SK-N-DZ (cell line): ENCODE measurements at places on chromosomes 4 and X.

DNA sequence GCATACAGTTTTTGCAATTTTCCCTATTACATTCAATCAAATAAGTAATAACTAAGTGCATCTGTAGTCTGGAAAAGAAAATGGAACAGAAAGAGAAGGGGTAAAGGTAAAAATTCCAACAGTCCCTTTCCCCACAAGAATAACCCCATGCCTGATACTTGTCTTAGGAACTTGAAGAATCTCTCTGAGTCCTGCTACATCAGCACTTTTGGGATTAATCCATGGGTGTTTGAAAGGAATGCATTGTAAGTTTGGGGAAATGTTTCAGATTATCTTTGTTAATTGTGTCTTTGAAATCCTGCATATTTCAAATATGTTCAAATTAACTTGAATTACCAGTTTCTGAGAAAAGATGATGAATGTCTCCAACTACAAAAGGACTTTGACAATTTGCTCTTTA, 667.3 kb upstream of the PRKX start:
- DNase-seq = no peak

DNA sequence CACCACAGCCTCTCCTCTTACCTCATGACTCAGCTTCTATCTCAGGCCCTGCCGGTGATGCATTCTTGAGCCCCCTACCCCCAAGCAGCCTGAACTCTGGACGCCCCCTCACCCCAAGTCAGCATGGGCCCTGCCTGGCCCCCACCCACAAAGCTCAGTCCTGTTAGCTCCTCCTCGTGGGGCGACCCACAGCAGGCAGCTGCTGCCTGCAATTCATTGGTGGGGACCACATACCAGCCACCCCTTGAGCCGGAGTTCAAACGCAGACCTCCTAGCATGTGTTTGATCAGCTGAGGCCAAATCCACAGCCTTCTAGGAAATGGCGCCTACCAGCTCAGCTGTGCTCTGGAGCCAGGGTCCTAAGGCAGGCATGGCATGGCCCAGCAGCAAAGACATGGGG, 111.8 kb downstream of the EFNB1 start:
- no peak for DNase-seq

GRCh38 chrX:32530802-32531403, 680.4 kb downstream of the DMD start:
- peak; percentile 40 for DNase-seq

GRCh38 chrX:53284684-53285447, 3.5 kb upstream of the IQSEC2 start:
- peak; percentile 52 for DNase-seq

DNA sequence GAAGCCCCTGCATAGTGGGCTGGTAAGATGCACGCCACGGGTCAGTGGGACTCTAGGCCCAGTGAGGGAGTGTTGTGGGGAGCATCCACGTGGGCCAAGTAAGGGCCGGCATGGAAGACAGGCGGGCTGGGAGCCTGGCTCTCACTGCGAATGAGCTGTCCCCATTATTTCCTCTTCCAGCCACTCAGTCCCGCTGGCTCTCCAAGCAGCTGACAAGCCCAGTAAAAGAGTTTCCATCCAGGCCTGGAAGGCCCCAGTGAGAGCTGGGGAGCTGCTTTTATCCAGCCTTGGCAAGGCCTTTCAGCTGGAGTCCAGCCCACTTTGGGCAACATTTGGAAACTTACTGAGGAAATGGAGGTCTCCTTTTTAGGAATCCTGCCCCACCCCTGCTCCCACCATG, 24.9 kb downstream of the APLN start:
- no peak for DNase-seq

DNA sequence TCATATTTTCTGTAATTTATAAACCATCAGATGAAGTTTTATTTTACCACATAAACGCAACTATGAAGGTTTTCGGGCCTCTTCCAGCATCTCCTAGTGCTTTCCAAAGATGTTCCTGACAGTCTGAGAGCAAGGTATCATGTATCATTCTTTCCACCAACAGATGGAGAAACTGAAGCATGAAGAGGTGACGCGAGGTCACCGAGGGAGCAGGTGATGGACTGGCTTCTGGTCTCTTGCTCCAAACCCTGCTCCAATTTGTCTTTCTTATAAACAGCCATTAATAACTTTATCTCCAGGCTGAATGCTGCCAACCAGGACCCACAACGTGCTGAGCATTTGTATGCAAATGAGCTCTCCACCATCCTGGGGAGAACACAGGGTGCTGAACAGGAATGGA, 86.3 kb upstream of the MAML3 start:
- DNase-seq = peak; percentile 87

GRCh38 chr4:158825433-158826036, 56.7 kb downstream of the FNIP2 start:
- DNase-seq = peak; percentile 29

DNA sequence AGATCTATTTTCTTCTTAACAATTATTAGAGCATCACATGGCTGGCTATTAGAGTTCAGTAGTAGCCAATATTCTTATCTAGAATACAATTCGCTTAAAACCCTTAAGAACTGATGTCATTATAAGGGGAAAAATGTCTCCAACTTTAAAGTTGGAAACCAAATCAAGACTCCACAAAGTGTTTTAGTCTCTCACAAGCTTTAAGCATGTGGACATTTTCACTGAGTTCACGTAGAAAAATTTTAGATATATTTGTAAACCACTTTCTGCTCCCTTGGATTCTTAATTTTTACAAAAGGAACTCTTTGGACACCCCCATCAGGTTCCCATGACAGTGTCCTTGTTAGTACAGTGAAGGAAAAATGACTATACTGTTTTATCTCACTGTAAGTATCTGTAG, 123.9 kb upstream of the NAP1L5 start:
- no peak for DNase-seq

- peak; percentile 1 for DNase-seq
Measured at GRCh38 chrX:116198810-116199209, 28.3 kb downstream of the AGTR2 start.

DNA sequence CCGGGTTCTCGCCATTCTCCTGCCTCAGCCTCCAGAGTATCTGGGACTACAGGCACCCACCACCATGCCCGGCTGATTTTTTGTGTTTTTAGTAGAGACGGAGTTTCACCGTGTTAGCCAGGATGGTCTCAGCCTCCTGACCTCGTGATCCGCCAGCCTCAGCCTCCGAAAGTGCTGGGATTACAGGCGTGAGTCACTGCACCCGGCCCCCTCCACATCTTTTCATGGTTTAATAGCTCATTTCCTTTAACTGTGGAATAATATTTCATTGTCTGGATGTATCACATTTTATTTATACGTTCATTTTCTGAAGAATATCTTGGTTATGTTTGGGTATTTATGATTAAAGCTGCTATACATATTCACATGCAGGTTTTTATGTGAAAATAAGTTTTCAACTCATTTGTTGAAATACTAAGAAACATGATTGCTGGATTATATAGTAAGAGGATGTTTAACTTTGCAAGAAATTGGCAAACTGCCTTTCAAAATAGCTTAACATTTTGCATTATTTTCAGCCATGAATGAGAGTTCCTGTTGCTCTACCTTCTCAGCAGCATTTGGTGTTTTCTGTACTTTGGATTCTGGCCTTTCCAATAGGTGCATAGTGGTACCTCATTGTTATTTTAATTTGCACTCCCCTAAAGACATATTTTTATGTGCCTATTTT, 591.9 kb downstream of the TECRL start:
- DNase-seq = no peak

GRCh38 chr4:27666943-27667342, 806.3 kb downstream of the STIM2 start:
- peak; percentile 51 for DNase-seq

DNA sequence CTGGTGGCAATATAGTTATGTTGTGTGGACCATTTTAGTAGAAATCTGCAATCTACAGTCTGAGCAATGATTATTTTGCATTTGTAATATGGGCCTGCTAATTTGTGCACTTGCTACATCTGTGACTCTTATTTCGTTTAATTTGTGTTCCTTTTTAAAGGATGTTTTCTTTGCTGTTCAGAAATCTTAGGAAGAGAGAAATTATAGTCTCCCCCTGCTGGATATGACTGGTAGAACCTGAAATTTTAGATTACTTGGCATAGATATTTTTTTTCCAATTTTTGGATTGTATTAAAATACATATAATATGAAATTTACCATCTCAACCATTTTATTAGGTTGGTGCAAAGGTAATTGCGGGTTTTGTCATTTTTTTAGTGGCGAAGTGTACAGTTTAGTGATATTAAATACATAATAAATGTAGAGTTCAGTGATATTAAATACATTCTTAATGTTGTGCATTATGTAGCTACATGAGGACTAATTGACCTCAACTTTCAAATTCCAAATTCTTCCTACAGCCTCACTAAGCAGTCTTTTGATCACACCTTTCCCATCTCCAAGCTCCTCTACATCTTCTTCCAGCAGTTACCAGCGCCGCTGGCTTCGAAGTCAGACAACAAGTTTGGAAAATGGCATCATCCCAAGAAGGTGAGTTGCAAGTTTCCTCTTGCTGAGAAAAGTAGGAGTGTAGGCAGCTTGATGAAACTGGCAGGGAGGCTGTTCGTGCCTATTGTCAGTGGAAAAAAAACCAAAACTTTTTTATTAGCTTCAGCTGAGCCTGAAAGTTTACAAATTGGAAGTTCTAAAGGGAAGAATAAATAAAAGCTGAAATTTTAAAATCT, 82.2 kb downstream of the FNIP2 start:
- DNase-seq = peak; percentile 9

DNA sequence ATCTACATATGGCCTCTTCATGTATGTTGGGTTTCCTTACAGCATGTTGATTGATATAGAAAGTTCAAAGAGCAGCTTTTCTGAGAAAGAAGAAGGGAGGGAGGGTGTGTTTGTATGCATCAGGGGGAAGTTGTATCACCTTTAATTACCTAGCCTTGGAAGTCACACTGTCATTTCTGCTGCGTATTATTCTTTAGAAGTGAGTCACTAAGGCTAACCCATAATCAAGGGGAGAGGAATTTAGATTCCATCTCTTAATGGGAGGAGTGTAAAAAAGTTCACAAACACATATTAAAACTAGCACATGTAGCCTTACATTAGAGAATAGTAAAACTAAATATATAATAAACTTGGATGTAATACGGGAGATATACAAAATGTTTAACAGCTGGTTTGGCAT, 86.5 kb upstream of the CBLL2 start:
- no peak for DNase-seq

DNA sequence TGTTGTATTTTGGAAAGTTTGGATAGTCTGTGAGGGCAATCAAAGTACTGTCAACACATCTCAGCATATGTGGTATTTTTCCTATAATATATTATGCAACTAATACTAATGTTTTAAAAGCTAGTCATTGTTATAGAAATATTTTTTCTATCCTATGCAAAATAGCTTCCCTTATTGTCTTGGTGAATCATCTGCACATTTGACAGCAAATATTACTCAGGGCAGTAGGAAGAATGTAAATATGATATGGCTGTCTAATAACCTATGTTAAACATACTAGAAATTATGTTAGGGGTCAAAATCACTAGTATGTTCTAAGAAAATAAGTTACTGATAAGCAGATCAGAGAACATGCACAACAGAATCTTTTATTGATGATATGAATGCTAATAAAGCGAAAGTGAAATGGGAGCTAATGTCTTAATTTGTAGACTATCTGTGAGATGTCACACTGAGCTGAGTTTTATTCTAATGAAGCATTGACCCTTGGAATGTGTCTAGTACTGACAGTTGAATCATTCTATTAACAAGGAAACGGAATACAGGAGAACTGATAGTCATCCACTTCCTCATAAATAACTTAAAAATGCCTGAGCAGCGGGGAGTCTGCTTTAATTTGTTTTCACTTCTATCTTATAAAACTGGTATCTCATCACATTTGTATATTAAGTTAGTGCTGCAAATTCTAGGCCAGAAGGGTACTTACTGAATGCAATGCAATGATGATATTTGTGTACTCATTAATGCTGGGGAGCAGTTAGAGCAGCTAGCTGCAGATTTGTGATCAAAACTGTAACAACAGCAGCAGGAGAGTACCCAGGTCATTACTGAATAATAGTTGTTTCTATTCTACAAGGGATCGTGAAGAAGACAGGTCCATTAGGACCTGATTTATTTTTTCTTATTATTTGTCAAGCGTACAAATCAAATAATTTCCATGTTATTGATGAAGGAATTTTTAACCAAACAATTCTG, 440.3 kb upstream of the AADAT start:
- DNase-seq = no peak

DNA sequence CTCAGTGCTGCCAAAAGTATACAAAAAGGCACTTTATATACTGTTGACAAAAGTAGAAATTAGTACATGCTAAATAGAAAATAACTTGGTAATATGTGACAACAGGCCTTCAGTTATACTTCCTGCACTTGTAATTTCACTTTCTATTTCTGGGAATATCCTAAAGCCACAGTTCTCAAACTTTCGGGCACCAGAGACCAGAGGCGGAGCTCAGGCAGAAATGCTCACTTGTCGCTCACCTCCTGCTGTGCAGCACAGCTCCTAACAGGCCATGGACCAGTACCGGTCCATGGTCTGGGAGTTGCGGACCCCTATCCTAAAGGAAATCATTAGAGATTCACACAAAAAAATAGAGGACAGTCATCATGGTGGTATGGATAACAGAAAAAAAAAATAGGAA, 25.7 kb downstream of the ACSL4 start:
- no peak for DNase-seq

- no peak for DNase-seq
Measured at GRCh38 chr4:159777689-159778088, 674.8 kb downstream of the RAPGEF2 start.

GRCh38 chr4:15912961-15913630, 25.4 kb downstream of the FGFBP1 start:
- DNase-seq = no peak

DNA sequence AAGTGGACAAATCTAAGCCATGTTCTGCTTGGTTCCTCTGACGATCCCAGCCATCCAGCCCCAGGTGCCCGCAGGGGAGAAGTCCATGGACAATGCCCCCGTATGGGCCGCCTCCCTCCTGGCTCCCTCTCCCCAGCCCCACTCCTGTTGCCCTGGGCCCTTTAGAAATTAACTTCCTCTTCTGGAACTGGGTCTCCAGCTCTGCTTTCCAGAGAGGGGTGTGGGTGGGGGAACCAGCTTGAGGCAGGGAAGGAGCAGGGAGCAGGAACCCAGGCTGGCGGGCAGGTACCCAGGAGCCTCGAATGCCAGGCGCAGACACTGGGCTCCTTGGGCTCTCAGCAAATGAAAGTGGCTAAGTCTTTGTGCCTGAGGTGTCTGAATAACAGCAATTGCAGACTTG, 12.7 kb upstream of the ABLIM2 start:
- no peak for DNase-seq

GRCh38 chrX:153517423-153517822, at the start of gene ATP2B3:
Gene ATP2B3, plus strand, starts transcription at chrX:153517642. Its CDS starts 18,606 bp downstream, at chrX:153536248.
- no peak for DNase-seq

- DNase-seq = no peak
Measured at GRCh38 chrX:9525511-9526248, 60.8 kb downstream of the TBL1X start.

- no peak for DNase-seq
Measured at GRCh38 chrX:9476810-9477575, 12.1 kb downstream of the TBL1X start.

GRCh38 chr4:105619188-105619931, 66.9 kb downstream of the ARHGEF38 start:
- no peak for DNase-seq

DNA sequence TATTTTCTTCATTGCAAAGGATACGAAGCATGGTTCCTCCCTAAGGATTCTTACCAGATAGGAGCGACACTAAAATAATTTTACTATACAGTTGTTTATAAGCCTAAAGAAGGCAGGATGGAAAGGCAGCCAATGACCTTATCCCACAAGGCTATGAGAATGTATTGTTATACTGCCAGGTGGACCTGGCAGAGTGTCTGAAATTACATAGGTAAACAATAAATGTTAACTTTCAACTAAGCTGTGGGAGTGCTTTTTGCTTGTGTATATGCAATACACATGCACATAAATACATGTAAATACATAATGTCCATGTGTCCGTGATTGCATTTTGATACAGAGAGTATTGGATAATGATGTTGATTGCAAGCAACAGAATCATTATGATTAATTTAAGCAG, 850.6 kb downstream of the CENPC start:
- DNase-seq = no peak
